NCI-H1694 treated with DMSO at 0.1 percent for 48 hours (cell line): ENCODE measurements at places on chromosomes 1 and 21.

DNA sequence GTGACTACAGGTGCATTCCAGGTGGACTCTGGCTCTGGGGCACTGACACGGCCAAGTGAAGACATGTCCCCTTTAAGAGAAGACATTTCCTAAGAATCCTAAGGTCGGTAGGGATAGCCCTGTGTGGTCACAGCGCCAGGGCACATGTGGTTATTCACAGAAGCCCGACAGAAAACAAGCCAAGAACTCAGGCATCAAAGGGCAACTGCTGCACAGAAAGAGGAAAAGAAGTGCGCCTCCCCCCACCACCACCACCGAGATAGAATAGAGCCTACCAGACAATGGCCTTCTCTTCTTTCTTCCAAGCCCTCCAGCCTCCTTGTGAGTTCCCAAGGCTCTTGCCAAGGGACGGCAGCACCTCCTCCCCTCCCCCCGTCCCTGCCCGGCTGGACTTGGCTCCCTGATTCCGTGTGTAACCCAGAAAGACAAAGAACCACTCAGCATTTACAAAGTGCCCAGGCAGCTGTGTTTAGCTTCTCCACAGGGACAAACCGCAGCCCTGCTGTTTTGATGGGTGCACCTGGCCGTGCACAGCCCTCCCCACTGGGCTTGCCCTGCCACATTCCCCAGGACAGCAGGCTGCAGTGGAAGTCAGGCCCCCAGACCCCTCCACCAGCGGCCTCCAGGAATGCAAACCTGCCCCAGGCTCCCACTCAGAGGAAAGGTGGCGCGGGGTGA is 30.2 kb downstream of the TMPRSS2 start:
- no peak for DNase-seq

- DNase-seq: no peak
These were observed 2.8 kb upstream of the ADAM30 start for GRCh38 chr1:119898981-119899720.

DNA sequence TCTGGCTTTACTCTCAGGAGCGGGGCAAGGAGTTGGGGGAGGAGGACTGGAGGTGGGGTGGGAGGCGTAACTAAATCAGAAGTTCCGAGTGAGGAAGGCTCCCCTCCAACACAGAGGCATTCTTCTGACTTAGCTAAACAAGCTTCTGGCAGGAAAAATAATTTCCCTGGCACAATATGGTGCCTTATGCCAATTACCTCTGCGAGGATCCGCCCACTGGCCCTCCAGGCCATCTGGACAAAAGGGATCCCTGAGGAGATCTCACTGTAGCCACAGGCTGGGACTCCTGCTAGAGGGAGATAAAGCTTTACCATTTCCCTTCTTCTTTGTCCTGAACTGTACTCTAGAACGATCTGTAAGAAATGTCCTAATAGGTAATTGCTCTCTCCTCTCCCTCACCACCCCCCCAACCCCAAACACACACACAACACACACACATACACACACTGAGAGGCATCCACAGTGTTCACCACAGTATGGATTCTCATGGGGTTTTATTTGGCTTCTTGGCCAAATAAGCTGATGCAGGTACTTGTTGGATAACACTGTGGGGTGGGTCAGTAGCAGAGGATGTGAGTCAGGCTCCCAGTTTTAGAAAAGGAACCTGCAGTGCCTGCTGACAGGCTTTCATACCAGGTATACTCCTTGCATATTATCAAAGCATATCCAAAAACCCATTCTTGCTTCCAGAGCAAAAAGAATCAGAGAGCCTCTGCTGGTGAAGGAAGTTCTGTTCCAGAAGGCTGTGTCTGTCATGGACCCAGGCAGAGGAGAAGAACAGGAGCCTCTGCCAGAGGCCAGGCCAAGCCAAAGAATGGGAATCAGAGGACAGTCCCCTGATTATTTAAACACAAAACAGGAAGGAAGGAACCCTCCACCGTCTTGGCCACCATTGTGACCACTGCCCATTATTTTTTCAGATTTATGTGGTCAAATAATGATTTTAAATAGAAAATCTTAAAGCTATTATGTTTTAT is 169.1 kb downstream of the C1orf21 start:
- DNase-seq: peak; percentile 74

GRCh38 chr1:56329970-56330369 is 249.4 kb downstream of the PLPP3 start:
- no peak for DNase-seq

- DNase-seq: no peak
These were observed 228.0 kb downstream of the RYR2 start for GRCh38 chr1:237269938-237270337.

- DNase-seq: no peak
These were observed 48.7 kb downstream of the LHX4 start for GRCh38 chr1:180278596-180279395.

DNA sequence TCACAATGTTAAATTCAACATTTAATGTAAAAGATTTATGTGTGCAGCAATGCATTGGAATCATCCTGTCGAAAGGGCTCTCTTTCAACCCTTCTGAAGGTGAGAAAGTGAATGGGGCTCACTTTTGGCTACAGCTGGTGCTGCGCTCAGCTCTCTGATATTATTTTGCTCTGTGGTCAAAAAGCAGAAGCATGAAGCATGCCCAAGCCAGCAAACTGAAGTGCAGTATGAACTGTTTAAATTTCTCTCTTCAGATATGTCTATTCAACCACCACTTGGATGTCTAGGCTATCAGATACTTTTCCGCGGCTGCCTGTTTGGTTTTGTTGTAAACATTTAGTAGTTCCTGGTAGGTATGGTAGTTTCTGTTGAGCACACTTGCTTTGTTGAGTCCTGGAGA is 216.9 kb upstream of the TMPRSS15 start:
- no peak for DNase-seq

DNA sequence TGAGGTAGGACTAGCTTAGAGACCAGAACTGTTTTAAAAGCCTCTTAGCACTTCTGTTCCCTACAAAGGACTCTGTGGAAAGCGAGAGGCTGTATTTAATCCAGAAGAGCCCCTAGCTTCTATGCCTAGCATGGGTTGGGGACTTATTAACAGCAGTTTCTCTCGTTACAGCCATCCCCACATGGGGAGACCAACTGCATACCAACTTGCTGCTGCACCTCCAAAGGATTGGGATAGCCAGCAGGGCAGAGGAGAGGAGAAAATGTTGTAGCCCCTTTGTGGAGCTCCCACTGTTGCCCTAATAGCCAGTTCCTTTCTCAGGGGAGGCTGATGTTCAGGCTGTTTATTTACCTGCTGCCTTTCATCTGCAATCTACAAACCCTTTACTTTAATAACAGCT is 11.0 kb upstream of the CELSR2 start:
- DNase-seq: no peak

DNA sequence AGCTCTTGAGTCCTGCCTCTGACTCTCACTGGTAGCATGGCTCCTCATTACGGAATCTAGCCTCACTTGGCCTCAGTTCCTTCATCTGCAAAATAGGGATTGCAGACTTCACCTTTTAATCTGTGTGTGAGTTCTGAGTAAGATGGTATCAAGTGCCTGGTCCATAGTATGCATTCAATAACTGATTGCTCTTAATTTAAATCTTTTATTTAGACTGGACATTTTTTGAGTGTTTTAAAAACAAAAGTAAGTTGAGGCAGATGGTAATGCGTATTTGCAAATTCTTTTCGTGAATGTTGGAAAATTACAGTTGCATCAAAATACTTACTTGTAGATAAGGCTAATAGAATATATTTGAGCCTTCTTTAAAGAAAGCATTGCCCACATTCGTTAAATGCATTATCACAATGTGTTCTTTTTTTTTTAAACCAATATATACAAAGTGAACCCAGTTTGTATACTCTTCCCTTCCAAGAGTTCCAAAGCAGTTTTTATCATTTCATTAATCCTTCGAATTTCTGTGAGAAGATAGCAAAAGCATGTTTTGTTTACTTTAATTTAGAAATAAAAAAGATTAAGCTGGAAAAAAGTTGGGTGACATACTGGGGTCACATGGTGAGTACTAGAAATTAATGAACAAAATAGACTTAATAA is 8.1 kb downstream of the DNM3 start:
- DNase-seq: no peak

GRCh38 chr1:31567956-31568570 is 8.3 kb upstream of the TINAGL1 start:
- no peak for DNase-seq

- DNase-seq: no peak
These were observed 32.0 kb downstream of the INPP5B start for GRCh38 chr1:37914719-37915475.
